Kasumi-1 (cell line): ENCODE measurements at places on chromosomes 1 and 21.

DNA sequence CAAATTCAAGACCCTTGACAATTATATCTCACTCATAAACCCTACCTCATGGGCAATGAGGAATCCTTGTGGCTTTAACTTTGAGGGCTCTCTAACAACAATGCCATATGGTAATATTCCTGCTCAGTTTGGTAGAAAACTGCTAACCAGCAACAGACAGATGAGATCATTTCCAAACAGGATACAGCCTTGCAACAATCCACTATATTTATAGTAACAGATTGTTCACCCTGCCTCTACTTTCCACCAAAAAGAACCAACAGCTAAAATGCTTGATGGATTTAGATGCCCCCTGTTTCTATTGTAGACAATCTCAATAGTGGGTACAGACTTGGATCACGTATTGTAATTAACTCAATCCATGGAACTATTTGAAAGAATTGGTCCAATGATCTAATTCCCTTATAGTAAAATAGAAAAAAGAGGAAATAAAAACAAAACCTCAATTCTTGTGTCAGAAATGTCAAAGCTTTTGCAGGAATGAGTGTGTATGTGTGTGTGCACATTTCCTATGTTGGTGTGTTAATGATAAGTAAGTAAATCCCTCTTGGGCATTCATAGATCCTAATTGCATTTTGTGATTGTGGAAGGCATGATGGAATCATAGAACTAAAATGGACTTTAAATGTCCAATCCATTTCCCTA lies 100.0 kb upstream of the EDEM3 start:
- peak; percentile 76 for DNase-seq

DNA sequence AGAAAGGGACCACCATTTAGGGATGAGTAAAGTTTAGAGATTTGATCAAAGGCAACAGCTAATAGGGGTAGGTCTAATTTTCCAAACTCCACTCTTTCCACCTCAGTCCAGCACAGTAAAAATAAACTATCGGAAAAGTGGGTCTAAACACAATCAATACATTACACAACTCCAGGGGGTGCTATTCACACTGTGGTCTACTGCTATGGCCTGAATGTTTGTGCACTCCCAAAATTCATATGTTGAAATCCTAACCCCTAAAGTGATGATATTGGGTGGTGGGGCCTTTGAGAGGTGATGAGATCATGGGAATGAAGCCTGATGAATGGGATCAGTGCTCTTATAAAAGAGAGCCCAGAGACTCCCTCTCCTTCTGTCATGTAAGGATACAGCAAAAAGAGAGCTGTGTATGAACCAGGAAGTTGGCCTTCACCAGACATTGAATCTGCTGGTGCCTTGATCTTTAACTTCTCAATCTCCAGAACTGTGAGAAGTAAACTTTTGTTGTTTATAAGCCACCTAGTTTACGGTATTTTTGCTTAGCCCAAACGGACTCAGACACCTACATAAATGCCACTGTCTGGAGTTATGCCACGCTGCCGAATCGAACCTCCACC lies 193.9 kb downstream of the OMA1 start:
- DNase-seq, result no peak

DNA sequence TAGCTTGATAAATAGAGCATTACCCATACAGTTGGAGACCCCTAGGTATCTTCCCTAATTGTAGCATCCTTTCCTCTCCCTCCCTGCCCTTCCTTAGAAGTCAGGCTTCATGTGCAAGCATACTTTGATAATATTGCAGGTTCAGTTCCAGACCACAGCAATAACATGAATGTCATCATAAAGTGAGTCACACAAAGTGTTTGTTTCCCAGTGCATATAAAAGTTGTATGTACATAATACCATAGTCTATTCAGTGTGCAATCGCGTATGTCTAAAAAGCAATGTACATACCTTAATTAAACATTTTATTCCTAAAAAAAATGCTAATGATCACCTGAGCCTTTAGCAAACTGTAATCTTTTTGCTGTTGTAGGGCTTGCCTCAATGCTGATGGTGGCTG lies 33.4 kb upstream of the KAZN start:
- DNase-seq, result no peak

DNA sequence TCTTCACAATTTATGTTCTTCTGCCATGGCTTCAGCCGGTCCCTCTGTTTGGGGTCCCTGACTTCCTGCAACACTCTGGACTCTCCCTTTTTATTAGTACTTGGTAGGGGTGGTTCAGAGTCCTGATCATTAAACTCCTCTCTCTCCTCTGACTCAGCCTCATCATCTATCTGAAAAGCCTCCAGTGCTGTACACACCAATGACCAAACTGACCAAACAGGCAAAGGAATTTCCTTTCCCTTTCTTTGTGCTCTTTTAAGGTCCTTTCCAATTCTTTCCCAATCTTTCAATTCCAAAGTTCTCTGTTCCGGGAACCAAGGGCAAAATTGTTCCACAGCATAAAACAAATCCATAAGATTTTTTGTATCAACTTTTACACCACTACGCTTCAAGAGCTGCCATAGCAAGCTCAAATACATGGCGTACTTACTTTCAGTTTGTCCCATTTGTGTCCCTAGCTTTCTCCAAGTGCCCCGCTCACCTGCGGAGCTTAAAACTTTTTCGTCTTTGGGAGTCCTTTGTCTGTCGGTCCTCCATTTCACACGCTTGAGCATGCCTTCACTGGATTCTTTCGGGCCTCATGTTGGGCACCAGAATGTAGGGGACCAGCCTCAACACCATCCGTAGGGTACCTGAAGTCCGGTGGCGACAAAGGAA lies 9.6 kb downstream of the DAP3 start:
- DNase-seq, result no peak

- DNase-seq, result no peak
Observed at GRCh38 chr1:39895731-39896480, 5.8 kb downstream of the MYCL start.

DNA sequence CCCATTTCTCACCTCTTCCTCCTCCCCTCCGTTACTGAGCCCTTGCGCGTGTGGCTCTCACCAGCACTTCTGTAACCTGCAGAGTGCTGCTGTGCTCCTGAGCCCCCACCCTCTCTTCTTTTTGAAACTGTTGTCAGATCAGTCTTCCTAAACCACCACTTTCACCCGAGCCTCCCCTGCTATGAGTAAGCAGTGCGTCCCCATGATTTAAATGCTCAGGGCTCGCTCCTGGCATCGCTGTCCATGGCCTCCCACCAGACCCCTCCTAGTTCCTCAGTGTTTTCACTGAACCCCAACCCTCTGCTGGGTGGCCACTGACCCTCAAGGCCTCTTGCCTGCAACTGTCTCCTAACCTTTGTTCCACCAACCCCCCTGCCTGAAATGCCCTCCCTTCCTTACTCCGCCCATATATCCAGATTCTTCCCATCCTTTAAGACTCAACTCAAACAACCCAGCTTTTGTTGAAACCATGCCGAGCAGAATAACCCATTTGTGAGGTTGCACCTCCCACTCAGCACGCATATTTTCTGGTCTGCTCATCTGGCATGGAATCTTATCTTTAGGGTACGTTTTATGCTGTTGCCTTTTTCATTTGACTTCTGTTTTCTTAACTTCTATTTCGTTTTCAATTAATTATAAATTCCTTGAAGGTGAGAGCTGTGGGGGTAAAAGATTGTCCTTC lies 64.5 kb upstream of the FAM3B start:
- DNase-seq, result no peak
